Fibroblast of skin of left quadriceps (primary cell): ENCODE measurements at places on chromosomes 4 and X.

DNA sequence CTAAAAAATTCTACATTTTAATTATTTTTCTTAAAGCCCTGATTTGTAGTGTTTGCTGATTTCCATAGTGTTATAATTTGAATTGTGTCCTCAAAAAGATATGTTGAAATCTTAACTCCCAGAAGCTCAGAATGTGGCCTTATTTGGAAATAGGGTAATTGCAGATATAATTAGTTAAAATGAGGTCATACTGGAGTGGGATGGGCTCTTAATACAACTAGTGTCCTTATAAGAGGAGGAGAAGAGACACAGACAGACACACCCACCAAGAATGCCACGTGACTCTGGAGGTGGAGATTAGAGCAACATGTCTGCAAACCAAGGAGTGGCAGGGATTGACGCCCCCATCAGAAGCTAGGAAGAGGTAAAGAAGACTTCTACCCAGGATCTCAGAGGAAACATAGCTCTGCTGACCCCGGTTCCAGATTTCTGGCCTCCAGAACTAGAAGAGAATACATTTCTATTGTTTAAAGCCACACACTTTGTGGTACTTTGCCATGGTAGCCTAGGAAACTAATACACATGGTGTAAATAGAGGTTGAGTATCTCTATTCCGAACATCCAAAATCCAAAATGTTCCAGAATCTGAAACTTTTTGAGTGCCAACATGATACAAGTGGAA, 70.5 kb upstream of the IRF2 start:
- no peak for DNase-seq

GRCh38 chr4:143337600-143338287, 1.1 kb downstream of the GAB1 start:
- peak; percentile 36 for DNase-seq

DNA sequence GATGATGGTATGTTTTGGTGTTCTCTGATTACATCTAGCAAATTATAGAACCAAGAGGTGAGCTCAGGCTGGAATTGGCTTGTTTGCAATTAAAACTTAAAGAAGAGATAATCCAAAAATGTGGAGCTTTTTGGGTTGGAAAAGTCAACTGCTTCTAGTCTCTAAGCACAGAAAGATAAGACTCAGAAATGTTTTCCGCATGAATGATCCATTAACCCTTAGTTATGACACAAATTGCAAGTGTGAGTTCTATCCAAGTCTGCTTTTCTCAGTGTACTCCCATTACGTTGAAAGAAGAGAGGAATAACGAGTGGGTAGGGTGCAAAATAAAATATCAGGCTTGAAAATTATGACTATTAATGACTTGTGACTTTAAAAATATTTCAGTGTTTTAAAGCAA, 38.5 kb downstream of the HPGD start:
- no peak for DNase-seq

DNA sequence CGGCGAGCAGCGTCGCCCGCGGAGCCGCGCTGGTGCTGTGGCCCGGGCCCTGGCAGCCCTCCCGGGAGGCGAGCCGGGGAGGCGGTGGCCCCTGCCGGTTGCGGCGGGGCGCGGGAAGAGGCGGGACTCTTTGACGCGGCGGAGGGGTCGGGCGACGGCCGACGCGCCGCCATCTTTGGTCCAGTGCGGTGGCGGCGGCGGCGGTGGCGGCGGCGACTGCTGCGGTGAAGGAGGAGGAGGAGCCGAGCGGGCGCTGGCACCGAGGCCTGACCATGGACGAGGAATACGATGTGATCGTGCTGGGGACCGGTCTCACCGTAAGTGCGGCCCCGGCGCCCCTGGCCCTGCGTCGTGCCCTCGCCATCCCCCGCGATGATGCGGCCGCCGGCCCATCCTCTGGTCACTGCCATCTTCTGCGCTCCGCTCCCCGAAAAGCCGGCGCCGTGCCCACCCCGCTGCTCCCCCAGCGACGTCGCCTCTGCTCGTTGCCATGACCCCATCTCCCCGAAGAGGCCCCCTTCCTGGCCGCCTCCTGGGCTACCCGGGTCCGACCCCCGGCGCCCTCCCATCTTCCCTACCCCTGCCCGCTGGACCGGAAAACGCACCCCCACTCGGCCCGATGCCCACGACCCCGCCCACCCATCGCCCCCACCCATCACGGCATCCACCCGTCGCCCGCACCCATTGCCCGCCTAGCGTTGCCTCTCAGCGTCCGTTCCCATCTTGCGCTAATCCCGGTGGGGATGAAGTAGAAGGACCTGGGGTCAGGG, at the start of gene GDI1:
TSS of gene GDI1 (plus strand) at position 172 of the 770 bp plus-strand sequence. CDS start at position 273, 101 bp downstream.
- DNase-seq, result peak; percentile 33

DNA sequence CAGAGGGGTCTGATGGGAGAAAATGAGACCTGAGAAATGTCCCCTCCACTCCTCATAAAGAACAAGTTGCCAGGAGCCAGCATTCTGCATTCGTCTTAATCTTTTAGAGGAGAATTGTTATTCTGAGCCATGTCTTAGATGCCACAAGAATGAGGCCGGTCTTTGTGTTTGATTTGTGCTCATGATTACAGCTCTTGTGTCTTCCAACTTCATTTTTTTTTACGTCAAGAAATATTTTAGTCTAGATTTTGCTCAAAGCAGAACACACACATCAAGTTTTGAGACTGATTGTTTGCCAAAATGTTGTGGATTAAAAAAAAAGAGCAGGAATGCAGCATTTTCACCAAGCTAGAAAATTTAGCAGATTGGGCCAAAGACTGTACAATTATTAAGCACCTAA, 130.6 kb upstream of the PITX2 start:
- no peak for DNase-seq

DNA sequence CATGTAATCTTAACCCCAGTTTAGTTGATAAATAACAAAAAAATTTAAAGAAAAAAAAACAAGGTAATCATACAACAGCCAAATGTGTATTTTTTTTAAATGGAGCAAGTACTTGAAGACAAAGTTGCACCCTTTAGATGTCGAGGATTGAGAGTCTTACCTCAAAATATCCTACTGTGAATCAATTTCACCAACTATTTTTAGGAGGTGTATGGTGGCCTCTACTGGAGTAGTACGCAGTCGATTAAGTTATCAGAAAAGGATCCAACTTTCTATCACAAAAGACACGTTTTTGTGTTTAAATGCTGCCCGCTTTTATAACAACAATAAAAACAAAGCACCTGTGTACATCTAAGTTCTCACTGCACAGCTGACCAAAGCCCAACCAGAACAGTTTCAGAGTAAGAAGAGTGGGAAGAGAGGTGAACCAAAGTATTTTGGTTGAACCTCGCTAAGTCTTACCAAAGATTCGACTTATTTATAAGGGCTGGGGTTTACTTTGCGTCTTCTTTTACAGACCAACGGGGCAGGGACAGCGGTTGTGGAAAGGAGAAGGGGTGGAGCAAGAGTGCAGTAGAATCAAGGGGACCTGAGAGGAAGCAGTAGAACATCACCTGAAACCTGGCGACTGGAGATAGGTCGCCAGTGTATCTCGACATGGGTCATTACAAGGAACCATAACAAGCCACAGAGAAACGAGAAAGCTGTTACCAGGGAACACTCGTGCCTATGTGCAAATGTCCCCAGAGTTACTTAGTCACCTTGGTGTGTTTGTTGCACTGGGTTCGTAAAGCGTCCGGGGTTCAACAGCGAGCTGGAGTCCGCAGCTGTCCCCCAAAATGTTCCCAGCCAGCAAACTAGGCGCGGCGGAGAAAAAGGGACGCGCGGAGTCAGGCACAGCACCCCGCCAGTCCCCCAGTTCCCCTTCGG, 1.1 kb downstream of the RPS6KA6 start:
- no peak for DNase-seq

GRCh38 chrX:10015723-10016518, 48.8 kb downstream of the CLDN34 start:
- DNase-seq, result no peak
